ENCODE measurements at places on chromosomes 2 and 18.

- no peak for DNase-seq
Observed at GRCh38 chr18:63664571-63664970, 2.9 kb upstream of the SERPINB3 start.

DNA sequence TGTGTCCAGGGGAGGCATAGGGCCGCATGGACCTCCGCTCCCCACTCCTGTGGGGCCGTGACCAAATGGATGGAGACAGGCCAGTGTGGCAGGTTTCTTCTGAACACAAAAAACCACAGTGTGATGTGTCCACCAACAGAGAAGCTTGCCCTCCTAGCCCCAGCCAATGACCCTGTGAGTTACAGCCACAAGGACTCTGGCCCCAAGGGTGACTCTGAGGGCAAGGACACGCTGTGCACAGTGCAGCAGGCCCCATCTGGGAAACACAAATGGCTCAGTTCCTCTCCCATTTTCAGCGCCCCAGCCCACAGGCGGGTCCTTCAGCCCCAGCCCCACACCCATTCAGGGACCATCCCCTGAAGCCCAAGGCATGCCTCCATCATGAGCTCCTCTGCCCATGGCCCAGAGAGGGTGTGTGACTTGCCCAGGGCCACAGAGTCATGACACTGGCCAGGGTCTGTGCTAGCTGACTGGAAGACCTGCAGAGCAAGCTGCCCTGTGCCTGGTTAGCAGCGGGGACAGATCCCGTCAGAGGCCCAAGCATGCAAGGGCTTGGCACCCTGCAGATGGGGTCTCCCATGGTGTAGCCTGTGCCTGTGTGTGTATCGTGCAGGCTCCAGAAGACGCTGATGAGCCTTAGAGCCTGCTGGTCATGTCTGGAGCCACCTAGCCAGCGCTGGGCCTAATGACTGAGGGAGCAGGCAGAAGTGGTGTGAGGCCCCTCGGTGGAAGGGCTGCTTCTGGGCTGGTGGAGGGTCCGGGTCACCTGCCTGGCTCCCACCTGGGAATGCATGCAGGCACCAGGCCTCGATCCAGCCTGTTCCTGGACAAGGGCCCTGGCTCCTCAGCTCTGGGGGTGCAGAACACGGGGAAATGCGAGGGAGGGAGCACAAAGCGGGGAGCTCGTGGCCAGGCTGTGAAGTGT is 47.7 kb downstream of the HS6ST1 start:
- no peak for DNase-seq

DNA sequence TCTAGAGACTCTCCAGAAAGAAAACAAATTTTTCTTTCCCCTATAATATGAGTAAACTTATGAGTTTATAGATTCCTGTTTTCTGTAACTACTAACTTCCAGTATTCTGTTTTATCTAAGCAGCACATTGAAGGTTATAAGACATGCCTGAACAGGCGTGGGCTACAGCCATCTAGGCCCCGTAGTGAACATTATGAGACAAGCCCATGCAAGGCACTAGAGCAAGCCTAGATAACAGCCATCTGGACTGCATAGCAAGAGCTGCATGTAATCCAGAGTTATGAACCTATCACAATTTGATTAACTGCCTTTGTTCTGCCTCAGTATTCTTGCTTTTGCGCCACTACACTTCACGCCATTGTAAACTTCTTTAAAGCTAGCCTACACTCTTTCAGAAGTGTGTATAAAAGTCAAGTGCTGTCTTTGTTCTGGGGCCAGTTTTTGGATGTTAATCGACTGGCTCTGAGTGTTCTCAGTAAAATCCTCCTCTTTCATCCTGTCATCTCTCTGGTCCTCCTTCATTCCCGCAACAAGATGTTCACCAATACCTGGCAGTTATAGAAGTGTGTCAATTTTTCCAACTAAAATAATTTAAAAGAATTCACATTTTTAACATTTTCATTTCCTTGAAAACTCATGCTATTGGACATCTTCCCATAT is 3.0 kb upstream of the SULT1C3 start:
- no peak for DNase-seq

DNA sequence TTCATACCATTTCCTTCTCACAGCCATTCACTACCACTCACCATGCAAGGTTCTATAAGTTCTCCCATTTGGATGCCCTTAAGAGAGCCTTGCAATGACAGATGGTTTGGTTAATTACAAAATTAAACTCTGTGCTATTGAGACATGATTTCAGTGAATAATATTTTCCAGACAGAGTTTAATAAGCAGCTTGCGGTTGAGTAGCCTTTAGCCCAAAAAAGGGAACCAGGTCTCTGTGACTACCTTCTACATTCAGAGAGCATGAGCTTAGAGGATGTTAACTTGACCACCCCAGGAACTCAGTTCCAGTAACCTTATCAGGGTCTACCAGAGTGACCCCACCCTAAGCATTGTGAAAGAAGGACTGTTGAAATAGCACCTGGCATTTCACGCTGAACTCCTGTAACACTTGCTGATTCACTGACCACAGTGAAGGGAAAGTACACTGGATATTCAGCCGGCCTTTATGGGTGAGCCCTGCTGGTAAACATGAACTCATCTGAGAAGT is 1173.1 kb upstream of the ZEB2 start:
- no peak for DNase-seq

- DNase-seq = no peak
Observed at GRCh38 chr2:44430342-44430741, 68.6 kb downstream of the CAMKMT start.

DNA sequence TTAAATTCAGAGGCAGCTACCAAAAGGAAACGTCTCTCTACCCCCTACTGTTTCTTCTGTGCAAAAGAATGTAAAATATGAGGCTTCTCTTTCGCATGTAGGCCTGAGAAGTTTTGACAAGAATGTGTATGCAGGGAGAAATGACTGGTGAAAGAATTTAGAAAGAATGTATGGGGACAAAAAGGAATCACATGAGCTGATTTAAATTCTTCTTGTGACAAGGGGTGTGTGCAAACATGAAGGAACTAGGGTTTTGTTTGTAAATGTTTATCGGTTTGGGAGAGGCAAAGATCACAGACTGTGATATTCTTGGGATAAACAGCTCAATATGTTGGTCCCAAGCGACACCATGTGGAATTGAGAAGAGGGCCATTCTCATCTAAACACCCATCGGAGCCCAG is 345.2 kb upstream of the VRK2 start:
- DNase-seq = no peak

DNA sequence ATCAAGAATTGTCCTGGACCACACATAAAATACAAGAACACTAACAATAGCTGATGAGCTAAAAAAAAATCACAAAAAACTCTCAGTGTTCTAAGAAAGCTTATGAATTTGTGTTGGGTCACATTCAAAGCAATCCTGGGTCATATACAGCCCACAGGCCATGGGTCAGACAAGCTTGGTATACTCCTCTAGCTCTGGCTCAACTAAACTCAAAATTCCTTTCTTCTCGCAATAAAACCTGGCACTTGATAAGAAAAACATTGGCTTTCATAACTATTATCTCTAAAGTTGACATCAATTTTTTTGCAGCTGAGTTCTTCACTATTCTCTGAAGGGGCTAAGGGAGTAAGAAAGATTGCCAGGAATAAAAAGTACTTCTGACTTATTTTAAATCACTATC is 38.3 kb downstream of the FBXO48 start:
- no peak for DNase-seq

DNA sequence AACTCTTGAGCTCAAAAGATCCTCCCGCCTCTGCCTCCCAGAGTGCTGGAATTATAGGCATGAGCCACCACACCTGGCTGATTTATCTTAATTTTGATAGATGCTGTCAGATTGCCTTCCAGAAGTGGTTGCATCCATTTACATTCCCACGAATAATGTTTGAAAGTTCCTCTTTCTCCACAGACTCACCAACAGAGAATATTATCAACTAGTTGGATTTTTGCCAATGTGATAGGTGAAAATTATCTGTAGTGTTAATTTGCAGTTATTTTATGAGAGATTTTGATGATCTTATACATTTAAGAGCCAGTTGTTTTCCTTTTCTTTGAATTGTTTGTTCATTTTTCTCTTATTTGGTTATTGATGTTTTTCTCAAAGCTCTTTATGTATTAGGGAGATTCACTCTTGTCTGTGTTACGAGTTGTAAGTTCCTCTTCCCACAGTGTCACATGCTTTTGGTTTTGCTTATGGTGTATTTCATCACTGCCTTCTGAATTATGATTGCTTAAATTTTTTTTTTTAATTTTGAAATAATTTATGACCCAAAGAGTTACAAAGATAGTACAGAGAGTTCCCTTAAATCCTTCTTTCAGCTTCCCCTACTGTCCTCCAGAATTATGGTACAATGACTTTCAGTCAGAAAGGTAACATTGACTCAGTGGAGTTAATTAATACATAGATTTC is 20.7 kb upstream of the NT5DC4 start:
- DNase-seq = no peak

GRCh38 chr18:13849791-13850190 is 25.8 kb downstream of the MC5R start:
- no peak for DNase-seq

GRCh38 chr18:42078711-42079110 is 123.7 kb downstream of the PIK3C3 start:
- DNase-seq = no peak

DNA sequence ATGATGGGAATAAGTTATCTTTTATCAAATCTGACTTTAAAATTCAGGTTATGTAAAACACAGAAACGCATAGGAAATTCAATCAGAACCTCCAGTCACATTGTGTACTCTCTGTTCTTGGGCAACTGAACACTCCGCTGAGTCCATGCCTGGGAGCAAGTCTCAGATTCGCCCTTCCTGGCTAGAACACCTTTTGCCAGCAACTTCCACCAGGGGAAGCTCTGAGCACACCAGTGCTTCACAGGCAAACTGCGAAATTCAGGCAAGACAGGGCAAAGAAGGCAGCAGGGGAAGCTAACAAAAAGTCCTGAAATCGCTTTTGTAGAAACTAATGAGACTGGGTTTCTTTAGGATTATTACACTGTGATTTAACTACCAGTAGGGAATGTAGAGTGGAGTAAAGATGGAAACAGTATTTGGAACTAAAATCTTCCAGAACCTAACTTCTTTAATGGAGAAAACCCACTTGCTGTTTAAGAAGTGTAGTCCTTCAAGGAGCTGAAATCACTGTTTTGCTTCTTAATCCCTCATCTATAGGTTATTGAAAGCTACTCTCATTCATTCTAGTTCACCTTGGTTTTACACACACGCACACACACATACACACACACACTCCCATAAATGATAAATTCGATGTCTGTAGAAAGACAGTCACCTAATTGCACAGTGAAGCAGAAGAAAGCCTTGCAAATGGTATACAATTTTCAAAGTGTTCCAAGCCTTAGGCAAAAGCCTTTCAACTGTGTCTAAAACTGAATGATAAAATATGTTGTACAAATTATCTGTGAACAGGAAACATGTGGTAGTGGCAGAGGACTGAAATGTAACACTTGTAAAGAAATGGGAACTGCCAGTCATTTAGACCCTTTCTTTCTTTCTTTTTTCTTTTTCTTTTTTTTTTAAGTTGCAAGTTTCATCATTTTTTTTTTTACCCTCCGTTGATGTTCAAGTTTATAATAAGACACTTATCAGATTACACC is 214.5 kb downstream of the TMEM182 start:
- no peak for DNase-seq

DNA sequence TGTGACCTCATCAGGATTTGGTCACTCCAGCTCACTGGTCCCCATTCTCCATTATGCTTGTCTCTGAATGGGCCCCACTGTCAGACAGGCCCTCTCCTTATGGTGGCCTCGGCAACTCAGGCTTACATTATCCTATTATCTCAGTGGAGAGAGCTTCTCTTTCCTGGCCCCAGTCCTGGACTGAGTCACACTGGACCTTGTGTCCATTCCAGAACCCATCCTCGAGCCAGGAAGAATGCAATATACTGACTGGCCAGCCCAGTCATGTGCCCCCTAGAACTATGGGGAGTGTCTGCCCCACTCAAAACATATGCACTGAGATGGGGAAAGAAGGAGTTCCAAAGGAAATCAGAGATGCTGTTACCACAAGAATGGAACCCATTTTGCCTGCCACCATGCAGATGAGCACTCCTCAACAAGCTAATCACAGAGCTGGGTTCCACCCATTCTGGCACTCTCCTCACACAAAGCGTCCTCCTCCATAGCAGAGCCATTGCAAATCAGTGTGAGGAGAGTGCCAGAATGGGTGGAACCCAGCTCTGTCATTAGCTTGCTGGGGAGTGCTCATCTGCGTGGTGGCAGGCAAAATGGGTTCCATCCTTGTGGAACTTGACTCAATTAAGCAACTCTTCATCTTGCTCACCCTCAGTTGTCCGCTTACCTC is 71.9 kb downstream of the CHRNA1 start:
- DNase-seq = no peak

DNA sequence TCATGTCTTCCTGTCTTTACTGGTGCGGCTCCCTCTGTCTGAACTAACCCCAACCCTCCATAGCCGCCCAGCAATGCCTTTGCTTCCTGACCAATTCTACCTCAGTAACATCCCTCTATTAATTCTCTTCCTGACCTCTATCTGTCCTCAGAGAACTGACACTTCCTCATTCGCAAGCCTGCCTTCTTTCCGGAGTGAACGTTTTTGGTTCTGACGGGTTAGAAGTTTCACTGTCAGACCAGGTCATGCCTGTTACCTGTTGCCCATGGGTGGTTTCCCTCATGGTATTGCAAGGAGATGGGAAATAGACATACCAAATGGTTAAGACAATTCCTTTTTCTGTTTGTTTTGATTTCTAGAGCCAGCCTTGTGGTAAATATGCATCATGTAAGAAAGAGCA is 453.4 kb upstream of the SLC14A2 start:
- DNase-seq = no peak

DNA sequence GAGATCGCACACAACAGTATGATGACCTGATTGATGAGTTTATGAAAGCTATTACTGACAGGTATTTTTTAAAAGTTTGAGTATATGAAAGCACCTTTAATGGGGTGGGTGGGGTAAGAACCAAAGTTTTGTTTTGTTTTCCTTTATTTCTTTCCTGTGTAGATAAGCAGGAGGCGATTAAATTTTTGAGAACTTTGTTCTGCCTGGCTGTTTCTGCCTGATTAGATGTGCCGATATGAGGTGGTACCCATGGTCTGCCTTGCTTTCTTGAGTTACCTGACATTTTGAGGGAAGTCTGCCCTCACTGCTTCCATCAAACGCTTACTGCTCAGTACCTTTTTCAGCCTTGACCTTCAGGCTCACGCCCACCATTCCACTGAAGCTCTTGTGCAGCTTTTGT is 39.2 kb downstream of the ME2 start:
- no peak for DNase-seq

GRCh38 chr2:140064243-140064642 is 1284.1 kb upstream of the NXPH2 start:
- DNase-seq = no peak

DNA sequence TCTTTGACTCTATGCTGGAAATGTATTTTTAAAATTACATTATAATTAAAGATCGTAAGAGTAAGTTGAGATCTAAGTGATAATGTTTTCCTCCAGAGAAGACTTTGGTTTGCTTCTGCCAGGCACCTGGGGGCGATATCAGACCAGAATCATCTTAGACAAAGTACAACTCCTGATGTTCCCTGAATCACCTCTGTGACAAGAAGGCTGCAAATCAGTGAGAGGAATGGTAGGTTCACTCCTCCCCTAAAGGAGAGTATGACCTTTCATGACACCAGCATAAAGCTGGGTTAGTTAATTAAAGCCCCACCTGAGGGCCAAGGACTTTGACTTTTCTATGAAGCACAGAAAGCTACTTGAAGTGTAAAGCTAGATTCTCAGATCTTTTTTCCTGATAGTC is 114.4 kb upstream of the DTNA start:
- no peak for DNase-seq

Measured in cerebellar nuclear complex (tissue), 1 donor.